ENCODE measurements at places on chromosomes 12 and 14.

DNA sequence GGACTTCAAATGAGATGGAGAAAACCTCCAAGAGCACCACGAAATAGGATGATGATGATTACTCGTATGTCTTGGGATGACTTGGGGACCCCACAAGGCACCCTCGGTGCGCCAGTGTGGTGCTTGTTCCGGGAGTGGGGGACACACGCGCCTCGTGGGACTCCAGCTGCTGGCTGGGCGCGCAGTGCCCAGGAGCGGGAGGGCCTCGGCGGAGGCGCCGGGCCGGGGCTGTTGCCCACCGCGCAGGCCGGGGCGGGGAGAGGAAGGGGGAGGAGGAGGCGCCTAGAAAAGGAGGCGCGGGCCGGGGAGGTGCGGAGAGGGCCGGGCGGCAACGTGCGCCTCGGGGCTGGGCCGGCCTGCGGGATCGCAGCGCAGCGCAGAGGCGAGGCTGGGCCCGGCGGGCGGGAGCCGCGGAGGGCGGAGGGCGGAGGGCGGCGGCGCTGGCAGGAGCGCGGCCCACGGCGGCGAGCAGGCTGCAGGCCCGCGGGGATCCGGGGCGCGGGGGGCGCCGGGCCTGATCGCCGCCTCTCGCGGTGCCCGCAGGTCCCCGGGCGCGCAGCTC lies at the start of gene RFLNA:
TSS of gene RFLNA (plus strand) at position 314 of the 562 bp plus-strand sequence. CDS start 337 bp downstream, outside the sequence.
- no peak for DNase-seq

DNA sequence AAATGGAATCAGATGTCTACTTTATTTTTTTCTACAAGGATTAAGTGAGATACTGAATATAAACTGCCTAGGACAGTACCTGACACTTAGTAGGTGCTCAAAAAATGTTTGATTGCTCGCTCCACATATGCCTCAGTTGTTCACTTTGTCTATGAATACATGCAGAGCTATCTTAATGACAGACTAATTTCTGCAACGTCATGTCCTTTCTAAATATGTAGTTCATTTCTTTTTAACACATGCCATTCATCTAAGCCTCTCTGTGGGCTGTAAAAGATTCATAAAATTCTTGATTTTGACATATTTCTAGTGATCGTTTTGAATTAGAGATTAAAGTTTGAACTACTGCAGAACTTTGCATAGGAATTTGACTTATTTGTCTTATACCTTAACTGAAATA lies 176.3 kb upstream of the STXBP6 start:
- no peak for DNase-seq

GRCh38 chr12:107244584-107244983 lies 151.2 kb upstream of the CRY1 start:
- no peak for DNase-seq

GRCh38 chr12:52676163-52676562 lies 4.0 kb downstream of the KRT1 start:
- no peak for DNase-seq

DNA sequence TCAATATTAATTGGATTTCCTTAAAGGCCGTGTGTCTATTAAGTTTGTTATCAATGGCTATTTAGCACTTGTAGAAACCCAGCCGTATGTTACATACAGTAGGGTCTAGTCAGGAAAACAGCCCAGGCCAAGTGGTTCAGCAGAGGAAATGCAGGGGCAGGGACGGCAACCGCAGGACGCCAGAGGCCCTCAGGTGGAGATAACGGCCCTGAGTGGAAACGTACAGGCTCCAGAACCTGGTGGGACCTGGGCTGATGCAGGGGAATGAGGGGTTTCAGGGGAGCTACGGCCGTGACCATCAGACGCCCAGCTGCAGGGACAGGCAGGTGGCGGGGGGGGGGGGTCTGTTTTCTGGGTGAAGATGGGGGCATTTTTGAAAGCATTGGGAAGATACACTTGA lies 3.7 kb upstream of the ANKLE2 start:
- DNase-seq, result no peak

- DNase-seq, result peak; percentile 22
These were observed 42.9 kb downstream of the TRIP11 start for GRCh38 chr14:91996948-91997371.

DNA sequence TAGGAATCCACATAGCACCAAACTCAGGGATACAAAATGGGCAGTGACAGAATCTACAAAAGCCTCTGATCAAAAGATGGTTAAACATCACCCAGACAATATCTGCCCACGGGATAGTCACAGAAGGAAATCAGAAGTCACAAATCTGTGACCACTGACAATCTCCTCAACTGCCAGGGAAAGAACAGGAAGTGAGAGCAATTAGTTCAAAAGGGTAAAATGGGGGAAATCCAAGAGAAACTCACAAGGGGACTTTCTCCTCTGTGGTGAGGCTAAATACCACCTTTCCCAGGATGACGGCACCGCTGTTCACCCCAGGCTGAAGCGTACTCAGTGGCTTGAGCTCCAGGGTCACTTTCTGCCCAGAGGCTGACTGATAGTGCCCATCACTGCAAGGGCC lies 10.7 kb downstream of the TTC5 start:
- DNase-seq, result no peak

DNA sequence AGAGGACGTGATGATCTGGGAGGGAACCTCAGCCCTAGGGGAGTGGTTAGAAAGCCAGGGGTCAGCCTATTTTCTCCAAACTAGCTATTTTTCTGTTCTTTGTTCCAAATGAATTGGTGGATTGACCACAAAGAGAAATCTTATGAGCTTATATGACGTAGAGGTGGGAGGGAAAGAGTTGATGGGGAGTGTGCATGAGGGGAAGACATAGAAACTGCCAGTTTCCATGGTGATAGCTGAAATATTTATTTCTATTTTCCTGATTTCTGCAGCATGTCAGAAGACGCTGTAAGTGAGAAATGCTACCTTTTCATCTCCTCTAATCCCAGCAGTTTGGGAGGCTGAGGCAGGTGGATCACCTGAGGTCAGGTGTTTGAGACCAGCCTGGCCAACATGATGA lies 51.4 kb upstream of the CISTR start:
- no peak for DNase-seq

DNA sequence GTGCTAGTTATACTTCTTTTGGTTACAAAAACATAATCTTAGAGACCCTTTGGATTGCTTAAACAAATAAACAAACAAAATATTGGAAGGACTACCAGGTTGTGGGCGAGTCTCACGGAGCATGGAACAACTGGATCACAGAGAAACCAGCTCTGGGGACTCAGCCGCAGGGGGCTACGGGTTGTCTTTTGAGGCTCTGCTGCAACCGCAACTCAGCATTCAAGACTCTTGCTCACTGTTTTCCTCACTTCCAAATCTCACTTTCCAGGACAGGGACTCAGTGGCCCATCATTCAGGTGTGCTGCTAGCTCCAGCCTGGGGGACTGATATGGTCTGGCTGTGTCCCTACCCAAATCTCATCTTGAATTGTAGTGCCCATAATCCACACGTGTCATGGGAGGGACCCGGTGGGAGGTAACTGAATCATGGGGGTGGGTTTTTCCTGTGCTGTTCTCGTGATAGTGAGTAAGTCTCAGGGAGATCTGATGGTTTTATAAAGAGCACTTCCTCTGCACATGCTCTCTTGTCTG lies 14.0 kb upstream of the SERPINA4 start:
- no peak for DNase-seq

DNA sequence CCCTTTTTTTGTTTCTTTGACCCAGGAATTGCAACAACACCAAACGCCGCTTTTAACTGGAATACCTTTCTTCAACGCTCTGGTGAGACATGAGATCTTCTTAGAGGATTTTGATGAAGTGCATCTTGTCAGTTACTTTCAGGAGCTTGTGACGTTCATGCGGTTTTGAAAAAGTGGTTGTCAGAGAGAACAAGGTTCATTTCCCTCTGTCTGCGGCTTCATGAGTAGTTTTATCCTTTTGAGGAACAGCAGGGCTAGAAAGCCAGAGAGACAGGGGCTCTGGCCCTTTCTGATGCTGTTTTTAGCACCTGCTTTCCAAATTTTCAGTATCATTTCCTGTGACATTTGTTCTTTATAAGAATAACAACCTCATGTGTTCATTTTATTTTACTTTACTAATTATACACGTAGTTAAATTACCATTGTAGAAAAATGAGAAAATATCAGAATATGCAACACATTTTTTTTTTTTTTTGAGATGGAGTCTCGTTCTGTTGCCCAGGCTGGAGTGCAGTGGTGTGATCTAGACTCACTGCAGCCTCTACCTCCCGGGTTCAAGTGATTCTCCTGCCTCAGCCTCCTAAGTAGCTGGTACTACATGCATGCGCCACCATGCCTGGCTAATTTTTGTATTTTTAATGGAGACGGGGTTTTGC lies 61.8 kb downstream of the GLT1D1 start:
- DNase-seq, result peak; percentile 13

GRCh38 chr12:84843593-84844144 lies 68.9 kb downstream of the SLC6A15 start:
- no peak for DNase-seq

DNA sequence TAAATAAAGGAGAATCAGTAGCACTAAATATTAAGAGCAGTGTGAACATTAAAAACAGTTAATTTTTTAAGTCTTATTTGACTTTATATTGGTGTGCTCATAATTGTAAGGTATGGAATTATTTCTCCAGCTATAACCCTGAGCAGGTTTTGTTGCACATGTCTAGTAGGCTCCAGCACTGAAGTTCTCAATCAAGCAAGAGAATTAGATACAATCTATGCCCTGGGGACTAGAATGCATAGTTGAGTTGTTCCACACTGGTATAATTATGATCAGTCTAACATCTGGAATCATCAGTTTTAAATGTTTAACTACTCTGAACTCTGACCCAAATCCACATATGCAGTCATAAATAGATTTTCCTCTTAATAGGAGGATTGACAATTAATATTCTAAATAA lies 257.8 kb upstream of the ARHGAP5 start:
- DNase-seq, result no peak

- DNase-seq, result peak; percentile 61
These were observed 16.4 kb upstream of the VWF start for GRCh38 chr12:6140651-6141447.

GRCh38 chr12:48938805-48939204 lies 13.5 kb upstream of the FKBP11 start:
- peak; percentile 30 for DNase-seq

- DNase-seq, result no peak
These were observed 35.2 kb downstream of the ASCL1 start for GRCh38 chr12:102992720-102993119.

DNA sequence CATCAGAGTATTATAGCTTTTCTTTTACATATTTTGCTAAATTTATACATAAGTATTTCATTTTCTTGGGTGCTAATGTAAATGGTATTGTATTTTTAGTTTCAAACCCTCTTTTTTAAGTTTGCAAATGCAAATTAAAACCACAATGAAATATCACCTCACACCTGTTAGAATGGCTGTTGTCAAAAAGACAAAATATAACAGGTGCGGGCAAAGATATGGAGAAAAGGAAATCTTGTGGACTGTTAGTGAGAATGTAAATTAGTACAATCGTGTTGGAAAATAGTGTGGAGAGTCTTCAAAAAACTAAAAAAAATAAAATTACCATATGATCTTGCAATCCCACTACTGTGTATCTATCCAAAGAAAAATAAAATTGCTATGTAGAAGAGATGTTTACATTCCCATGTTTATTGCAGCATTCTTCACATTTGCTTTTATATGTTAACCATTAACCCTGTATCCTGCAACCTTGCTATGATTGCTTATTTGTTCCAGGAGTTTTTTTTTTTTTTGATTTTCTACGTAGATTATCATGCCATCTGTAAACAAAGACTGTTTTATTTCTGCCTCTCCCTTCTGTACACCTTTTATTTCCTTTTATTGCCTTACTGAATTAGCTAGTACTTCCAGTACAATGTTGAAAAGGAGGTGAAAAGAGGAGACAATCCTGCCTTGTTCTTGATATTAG lies 405.4 kb upstream of the MIS18BP1 start:
- no peak for DNase-seq

DNA sequence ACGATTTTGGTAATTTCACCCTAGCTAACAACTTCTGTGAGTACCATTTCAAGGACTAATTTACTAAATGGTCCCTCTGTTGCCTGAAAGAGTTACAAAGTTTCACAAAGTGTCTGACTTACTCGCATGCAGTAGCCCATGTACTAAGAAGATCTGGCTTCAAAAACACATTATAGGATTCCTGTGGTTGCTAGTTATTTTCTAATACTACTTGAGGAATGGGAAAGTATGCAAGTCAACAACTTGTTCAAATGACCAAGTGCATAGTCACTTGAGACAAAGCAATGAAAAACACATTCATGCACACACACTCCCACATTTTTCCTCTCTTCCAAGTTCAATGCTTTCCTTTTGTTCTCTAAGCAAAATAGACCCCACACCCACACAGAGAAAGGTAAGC lies 219.7 kb upstream of the TMPO start:
- DNase-seq, result no peak

GRCh38 chr12:90969346-90969745 lies 14.4 kb upstream of the CCER1 start:
- DNase-seq, result no peak

GRCh38 chr12:12897302-12897701 lies 5.9 kb downstream of the GPRC5A start:
- DNase-seq, result peak; percentile 70

DNA sequence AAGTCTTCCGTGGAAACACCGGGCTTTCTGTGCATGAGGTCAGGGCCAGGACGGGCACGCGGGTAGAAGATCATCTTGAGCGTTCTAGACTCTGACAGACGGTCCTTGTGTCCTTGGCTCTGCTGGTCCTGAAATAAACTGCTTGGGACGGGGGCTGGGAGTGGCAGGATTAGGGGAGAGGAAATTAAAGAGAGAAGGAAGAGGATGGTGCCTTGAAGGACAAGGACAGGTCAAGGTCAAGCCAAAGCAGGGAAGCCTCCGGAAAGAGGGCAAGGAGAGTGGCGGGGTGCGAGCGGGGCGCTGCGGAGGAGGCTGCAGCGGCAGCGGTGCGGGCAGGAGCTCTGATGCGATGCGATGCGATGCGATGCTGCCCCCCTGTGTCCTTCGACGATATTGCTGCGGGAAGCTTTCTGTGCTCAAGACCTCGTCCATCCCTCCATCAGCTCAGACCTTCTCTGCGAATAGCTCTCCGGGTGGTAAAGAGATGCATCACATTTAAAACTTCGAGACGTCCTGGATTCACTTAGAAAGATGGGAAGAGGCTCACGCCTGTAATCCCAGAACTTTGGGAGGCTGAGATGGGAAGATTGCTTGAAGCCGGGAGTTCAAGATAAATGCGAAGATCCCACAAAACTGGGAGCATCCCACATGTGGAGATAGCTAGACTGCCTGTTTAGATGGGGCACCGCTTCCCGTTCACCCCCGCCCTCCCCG lies 110.1 kb upstream of the TMEM132D start:
- DNase-seq, result peak; percentile 87

- DNase-seq, result peak; percentile 34
These were observed 13.0 kb downstream of the PLEKHG6 start for GRCh38 chr12:6323340-6323994.

DNA sequence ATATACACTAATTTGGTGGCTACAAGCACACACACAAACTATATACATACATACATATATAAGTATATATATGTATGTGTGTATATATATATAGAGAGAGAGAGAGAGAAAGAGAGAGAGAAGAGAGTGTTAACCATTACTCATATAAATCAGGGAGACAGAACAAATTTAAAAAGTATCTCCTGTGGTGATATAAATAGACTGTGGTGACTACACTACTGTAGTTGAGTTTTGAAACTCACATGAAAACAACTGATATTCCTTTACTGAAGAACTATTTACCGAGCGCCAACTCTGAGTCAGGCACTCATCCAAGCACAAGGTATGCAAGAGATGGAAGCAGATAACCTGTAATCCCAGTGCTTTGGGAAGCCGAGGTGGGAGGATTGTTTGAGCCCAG lies 67.3 kb upstream of the ANO6 start:
- no peak for DNase-seq

GRCh38 chr12:106747973-106748436 lies 26.5 kb upstream of the RIC8B start:
- no peak for DNase-seq

- DNase-seq, result no peak
These were observed 58.0 kb downstream of the SINHCAF start for GRCh38 chr12:31267966-31268365.

Data from putamen (tissue), 1 donor.